ENCODE measurements at places on chromosomes 7 and 10.

GRCh38 chr10:120260456-120260855 lies 196.6 kb upstream of the PLPP4 start:
- peak; percentile 15 for DNase-seq

- no peak for DNase-seq
These were observed 77.1 kb downstream of the ITGB8 start for GRCh38 chr7:20407585-20408466.

- no peak for DNase-seq
These were observed 100.4 kb upstream of the SEMA3A start for GRCh38 chr7:84294847-84295455.

DNA sequence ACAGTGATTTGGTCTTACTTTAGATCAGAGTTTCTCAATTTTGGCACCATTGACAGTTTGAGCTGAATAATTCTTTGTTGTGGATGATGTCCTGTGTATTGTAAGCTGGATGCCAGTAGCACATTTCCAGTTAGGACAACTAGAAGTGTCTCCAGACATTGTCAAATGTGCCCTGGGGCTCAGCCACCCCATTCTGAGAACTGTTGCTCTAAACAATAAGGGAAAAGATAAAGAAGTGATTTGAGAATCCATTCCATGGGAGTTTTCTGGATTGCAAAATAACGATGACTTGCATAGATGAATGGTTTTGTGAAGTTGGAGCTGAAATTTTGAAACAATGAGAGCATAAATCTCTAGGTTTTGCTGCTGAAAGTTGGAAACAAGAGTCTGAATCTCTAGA lies 44.6 kb downstream of the NUP205 start:
- DNase-seq: no peak

- DNase-seq: no peak
These were observed 79.6 kb upstream of the STRIP2 start for GRCh38 chr7:129354428-129355157.

DNA sequence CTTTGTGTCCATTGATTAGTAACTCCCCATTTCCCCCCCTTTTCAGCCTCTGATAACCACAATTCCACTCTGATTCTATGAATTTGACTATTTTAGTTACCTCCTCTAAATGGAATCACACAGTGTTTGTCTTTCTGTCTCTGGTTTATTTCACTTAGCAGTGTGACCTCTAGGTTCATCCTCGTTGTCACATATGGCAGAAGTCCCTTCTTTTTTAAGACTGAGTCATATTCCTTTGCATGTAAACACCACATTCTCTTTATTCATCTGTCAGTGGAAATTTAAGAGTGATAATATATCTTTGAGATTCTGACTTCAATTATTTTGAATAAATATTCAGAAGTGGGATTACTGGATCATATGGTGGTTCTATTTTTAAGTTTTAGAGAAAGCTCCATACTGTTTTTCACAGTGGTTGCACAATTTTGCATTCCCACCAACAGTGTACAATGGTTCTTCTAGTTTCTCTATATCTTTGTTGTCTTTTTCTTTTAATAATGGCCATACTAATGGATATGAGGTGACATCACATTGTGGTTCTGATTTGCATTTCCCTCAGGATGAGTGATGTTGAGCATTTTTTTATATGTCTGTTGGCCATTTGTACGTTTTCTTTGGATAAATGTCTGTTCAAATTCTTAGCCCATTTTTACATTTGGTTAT lies 126.1 kb upstream of the GRB10 start:
- DNase-seq: no peak

DNA sequence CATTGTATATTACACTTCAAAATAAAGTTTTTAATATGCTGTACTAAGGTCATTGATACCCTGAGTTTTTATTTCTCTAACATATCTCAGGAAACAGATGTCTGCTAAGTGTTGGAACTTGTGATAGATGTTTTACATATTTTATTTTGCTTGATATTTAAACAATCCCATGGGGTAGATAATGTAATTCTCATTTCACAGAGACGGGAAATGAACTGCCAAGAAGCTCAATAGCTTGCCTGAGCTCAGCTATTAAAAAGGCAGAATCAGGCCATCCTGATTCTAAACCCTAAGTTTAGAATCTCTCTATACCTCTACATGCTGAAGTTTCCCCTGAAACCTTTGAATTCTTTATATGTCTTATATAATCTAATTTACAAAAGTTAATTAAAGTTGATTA lies 126.3 kb downstream of the LRRC18 start:
- no peak for DNase-seq

DNA sequence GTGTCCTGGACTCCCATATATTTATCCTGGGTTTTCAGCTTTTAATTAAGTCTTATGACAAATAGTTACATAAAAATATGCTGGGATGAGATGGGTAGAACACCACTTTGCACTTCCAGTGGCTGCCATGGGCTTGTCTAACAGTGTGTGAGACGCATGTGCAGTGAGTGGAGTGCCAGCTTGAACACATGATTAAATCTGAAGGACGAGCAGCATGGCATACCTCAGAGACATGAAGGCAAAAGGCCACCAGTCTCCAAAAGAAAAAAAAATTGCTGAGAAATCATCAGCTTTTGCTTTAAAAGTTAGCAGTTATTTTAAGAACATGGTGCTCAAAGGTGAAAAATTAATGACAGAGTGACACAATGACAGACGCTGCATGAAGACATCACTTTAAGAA lies 139.0 kb upstream of the ADCY1 start:
- no peak for DNase-seq

DNA sequence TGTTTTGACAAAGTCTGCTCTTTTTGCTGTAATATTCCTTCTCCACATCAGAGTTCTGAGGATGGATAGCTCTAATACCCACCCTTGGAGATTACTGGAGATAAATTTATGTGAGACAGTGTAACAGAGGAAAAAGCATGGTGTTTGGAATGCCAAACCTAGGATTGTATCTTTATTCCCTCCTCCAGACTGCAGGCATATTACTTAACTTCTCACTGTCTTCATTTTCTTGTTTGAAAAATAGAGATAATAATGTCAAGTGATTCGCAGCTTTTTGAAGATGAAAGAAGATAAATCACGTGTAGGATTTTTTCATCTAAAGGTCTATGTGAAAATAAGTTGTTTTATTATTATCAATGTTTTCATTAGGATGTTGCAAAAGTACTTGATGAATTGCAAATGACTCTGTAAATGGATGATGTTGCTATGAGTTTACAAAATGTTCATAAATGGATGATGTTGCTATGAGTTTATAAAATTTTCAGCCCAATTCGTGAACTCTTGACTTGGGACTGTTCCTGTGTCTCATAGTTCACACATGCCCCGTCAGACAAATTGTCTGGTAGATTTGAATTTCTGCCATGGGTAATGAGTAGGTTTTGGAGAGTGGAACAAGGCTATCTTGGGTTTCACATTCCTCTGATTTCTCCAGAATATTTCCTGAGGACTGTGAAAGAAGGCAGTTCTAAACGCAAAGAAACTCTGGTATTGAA lies 113.1 kb upstream of the IGFBP3 start:
- no peak for DNase-seq

GRCh38 chr7:99106821-99107241 lies 37.1 kb downstream of the SMURF1 start:
- no peak for DNase-seq

DNA sequence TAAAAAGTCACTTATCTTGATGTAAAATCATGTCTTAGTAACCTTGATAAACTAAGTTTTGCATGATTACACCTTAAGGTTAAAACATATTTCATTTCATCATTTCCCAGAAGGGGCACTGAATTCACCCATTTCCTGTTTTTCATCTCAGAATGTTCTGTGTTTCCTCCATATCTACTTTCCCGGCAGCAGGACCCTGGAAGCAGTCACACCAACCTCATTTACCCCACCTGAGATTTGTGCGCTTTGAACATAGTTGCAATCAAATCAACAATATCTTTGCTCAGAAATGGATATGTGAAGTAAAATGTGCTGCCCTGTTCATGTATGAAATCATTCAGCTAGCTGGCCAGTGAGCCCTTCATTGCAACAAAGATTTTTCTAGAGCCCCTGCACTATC lies 46.8 kb downstream of the IKZF1 start:
- no peak for DNase-seq

DNA sequence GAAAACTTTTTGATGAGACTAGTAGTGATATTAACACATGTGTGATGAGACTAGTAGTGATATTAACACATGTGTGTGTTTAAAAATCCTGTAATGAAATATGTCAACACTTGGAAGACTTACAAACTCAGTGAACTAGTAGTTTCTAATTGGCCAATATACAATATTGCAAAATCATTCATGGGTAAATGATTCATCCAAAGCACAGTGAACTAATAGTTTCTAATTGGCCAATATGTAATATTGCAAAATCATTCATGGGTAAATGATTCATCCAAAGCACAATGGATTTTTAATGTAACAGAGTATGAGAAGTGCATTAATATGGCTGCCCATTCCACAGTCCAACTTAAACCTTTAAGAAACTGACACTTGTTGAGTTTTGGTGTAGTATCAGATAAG lies 77.8 kb downstream of the ATAD1 start:
- DNase-seq: no peak

DNA sequence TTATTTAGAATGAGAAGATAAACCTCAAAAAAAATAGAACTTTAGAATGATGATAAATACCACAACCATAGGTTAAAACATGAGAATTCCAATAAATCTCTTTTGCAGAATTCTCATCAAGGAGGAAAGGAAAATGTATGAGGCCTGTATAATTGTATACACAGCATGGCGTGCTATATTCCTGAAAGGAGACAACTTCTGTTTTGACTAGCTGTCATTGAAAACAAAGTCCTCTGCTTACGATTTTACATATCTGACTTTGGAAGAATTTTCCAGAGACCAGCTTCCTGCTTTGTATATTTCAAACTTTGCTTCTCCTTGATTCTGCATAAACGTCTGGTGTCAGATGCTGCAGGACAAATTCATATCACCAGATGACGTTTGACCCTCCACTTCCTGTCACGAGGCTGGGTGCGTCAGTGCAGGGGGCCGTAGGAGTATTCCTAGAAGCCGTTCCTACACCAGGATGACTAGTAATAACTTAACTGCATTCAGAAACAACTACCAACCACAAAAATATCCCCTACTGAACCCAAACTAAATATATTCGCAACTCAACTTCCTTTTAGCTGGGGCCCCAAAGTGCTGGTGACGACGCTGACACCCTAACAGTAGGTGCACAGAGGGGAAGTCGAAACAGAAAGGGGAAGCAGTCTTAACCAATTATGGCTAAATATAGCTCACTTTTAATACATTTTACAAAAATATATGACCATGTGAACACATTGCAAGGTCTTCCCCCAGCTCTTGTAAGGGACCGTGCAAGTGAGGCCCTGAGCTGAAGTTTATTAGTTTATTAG lies 178.6 kb upstream of the INHBA start:
- no peak for DNase-seq

DNA sequence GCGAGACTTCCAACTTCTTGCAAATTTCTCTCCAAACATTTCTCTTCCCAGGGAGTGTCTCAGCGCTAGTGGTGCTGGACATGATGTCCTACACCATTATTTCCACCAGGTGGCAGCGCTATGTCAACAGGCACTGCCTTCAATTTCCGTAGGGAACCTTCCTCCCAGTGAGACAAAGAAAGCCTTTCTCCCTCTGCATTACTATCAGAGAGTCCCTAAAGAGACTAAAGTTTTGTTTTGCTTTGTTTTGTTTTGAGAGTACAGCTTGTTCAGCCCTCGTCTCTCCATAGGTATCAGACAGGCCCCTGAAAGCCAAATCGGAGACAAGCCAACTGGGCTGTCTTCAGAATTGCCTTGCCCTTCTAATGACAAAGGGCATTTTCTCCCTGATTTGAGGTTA lies 44.2 kb upstream of the GGCT start:
- peak; percentile 67 for DNase-seq

DNA sequence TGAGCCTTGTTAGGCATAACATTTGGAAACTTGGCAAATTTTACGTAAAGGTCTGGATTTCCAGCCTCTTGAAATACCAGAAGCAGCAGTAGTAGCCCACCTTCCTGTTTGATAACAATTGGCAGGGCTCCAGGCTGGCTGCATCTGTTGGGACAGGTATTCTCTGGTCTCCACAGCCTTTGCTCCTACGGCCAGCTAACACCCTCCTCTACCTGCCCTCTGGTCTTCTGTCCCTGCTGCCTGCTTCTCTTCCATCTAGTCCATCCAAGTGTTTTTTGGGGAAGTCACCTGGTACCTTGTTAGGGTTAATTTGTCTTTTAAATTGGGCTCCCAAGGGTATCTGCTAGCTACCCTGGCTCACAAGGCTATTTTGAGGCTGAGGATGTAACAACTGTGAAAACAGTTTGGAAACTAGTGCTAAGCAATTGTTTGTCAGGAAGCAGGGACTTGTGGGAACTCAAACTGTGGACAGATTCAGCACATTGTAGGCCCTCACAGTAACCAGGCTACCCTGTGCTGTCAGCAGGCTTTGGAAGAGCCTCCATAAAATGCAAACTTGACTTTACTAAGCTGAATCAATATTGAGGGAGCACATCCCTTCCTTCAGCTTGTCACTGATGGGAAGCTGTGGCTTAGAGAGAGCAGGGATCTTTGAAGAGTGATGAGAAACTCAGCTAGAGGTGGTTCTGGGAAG lies 8.5 kb downstream of the RPS24 start:
- no peak for DNase-seq

DNA sequence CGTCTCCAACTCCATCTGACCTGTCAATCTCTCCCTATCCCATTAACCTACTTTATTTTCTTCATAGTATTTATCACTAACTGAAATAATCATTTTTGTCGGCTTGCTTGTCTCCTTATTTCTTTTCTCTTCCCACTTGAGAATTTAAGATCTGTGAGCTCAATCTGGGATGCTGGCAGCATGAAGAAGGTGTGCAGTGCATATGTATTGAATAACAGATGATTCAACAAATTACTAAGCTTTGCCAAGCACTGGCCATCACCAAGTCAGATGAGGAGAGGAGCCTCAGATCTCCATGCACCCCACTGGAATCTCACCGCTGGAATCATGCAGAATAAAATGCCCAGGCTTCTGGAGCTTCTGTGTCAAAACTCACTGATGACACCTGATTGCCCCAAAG lies 47.6 kb upstream of the PPP1R3C start:
- DNase-seq: no peak

GRCh38 chr7:15764851-15765382 lies 78.4 kb upstream of the MEOX2 start:
- no peak for DNase-seq

GRCh38 chr7:27164045-27164366 lies 1.3 kb downstream of the HOXA9 start:
- DNase-seq: no peak

Data from NCI-H1694 (cell line).